ENCODE measurements at places on chromosomes 12 and 14.

GRCh38 chr12:44835641-44836379 lies 40.3 kb downstream of the NELL2 start:
- DNase-seq = no peak

DNA sequence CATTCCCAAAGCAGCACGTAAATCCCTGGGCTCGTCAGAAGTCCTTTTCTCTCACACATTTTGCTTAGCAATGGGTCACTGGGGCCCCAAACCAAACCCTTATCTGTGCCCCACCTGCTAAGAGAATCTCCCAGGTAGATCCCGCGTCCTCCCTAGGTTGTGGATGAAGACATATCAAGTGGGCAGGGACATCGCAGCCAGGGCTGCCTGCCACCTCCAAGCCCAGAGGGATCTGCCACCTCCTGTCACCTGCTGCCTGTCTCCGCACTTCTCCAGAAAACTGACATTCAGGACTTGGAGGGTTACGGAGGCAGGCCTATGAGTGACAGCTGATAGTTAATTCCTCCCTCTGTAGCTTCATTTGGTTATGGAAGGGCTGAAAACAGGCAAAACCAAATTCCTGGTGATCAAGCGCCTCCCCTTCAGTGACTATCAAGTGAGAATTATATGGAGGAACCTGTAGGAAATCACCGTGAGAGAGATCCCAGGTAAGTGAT lies 19.5 kb downstream of the BCL11B start:
- no peak for DNase-seq

GRCh38 chr12:103956509-103957027 lies 9.1 kb upstream of the TDG start:
- no peak for DNase-seq

DNA sequence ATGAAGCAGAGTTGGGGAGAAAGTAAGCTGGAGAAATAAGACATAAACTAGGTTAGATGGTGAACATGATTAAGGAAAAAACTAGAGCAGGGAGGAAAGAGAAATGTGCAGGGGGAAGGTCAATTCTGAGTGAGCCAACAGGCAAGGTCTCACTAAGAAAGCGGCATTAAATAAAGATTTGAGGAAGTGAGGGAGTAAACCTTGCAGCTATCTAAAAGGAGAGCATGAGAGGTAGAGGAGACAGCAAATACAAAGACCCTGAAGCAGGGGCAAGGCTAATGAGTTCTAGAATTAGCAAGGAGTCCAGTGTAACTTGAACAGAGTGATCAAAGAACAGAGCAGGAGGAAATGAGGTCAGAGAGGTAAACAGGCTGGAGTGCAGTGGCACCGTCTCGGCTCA lies 4.4 kb upstream of the SOCS2 start:
- DNase-seq = no peak

DNA sequence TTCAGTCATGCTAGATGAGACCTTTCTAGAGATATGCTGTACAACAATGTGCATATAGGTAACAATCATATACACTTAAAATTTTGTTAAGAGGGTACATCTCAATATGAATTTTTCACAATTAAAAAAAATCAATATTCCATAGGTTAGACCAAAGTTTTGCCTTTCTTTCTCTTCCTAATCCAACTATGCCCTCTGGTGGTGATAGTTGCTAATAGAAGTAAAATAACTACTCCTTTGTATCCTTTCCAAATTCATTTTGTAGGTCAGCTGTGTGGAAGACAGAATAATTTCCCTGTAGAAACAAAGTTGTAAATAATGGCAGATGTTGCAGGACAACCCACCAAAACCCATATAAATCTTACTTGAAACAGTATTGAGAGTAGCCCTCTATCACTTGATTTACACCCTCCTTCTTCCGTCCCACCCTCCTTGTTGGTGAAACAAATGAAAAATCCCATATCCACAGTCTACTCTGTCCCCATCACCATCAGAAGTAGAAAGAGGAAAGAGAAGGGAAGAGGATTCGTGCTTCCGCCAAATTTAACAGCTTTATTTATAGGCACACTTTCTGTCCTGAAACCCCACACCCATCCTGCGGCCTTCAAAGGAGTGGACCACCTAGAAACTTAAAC lies 34.2 kb upstream of the KICS2 start:
- no peak for DNase-seq

- no peak for DNase-seq
Measured at GRCh38 chr14:90750701-90751100, 65.5 kb downstream of the TTC7B start.

DNA sequence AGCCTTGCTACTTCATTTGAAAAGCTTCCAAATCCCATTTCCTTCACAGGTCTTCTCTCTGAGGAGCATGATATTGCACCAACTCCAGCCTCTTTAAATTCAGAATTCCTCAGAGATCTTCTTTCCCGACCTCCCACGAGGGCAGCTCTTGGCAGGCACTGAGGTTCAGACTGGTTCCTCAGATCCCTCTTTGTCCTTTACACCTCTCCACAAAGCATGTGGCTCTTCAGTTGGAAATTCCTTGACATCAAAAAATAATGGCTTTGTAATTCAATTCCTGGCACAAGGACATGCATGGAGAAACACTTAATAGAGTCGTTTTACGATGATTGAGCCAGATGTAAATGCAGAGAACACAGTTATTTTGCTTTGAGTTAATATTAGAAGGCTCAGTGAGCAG lies 63.2 kb upstream of the TMX1 start:
- DNase-seq = no peak

DNA sequence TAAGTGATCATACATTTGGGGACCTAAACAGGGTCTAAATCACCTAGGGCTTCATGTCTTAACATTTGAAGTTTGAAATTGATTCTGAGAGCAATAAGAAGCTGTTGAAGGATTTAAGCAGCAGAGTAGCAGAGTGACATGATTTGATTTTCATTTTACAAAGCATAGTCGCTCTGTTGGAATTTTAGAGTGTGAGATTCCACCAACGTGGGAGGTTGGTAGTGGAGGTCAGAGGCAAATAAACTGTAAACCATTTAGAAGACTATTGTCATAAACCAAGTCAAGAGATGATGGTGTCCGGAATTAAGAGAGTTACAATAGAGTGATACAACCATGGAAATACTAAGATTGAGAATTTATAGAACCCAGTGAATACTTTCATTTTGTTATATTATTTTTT lies 52.7 kb upstream of the ZDHHC17 start:
- DNase-seq = no peak

DNA sequence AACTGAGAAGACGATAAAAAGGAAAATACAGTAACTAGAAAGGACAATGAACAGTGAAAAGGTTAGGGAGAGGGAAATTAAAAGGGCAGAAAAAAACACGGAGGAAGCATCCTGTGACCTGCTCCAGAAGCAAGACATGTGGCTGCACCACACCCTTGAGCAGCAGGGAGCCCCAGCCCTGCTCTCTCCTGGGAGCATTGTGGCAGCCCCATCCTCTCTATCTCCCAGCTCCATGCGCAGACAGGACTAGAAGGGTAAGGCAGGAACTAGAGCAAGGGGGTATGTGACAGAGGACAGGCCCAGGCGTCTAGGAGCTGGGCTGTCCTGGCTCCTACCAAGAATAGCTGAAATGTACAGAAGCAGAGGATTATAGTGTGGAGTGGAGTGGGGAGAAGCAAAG lies 38.6 kb upstream of the SMUG1 start:
- no peak for DNase-seq

DNA sequence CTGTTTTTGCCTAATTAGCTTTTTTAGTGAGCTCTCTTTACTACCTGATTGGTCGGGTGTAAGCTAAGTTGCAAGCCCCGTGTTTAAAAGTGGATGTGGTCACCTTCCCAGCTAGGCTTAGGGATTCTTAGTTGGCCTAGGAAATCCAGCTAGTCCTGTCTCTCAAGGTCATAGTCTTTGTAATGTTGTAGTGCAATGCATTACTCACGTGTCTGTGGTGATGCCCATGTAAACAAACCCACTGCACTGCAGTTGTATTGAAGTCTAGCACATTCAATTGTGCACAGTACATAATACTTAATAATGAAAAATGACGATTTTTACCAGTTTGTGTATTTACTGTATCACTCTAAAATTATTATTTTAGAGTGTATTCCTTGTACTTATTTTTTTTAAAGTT lies 335.5 kb downstream of the NUAK1 start:
- no peak for DNase-seq

DNA sequence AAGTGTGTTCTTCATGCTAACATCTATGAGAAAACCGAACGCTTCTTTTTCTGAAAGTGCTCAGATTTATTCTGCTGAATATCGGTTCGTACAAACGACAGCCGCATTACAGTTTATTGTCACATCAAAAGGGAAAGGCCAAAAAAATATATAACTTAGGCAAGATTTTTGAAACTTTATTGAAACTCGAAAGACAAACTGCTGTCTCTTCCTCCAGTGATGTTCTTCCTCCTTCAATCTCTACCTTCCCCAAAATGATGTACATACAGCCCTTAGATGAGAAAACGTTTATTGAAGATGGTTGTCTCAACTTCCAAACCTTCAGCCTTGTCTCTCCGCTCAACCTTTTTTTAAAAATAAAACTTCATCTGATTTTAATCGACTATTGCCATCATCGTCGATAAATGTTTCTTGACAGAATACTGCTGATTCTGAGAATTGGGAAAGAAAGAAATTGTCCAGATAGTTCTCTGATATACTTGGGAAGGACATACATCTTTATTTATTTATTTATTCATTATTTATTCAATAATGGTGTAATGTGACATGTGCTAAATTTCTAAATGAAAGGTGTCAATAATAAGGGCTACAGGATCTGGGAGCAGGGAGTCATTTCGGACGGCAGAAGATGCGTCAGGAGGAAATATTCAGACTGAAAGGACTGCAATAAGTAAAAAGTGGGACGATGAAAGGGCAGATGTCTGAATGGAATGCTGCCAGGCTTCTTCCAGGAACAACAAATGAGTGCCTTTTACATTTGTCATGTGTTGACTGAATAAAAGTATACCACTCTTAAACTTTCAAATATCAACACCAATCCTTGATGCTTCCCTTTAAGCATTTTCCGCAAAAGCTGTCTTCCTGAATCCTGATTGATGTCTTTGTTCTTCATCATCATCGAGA lies 817 bp upstream of the MDM1 start:
- DNase-seq = no peak

- DNase-seq = no peak
Measured at GRCh38 chr12:128007250-128007649, 259.7 kb upstream of the TMEM132C start.

DNA sequence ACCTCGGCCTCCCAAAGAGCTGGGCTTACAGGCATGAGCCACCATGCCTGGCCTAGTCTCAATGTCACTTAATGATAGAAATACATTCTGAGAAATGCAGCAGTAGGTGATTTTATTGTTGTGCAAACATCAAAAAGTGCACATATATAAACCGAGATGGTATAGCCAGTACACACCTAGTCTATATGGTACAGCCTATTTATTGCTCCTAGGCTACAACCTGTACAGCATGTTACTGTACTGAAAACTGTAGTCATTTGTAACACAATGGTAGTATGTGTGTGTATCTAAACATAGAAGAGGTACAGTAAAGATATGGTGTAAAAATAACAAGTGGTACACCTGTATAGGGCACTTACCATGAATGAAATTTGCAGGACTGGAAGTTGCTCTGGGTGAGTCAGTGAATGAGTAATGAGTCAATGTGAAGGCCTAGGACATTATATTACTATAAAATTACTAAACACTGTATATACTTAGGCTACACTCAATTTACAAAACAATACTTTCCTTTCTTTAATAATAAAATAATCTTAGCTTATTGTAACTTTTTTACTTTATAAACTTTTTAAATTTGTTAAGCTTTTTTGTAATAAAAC lies 166.7 kb upstream of the SYT1 start:
- DNase-seq = no peak

DNA sequence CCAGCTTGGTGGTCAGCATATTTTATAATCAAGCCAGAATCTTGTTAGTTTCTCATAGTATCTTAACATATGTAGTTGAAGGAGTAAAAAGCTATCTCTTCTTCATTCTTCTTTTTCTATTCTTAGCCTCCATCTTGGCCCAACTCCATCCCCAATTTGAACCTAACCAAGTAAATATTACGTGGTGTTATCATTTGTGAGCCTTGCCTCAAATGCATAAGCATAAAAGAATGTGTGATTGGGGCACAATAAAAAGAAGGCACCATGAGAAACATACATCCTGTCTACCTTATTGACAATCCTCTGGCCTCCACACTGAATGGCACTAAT lies 181.4 kb upstream of the BMP4 start:
- no peak for DNase-seq

DNA sequence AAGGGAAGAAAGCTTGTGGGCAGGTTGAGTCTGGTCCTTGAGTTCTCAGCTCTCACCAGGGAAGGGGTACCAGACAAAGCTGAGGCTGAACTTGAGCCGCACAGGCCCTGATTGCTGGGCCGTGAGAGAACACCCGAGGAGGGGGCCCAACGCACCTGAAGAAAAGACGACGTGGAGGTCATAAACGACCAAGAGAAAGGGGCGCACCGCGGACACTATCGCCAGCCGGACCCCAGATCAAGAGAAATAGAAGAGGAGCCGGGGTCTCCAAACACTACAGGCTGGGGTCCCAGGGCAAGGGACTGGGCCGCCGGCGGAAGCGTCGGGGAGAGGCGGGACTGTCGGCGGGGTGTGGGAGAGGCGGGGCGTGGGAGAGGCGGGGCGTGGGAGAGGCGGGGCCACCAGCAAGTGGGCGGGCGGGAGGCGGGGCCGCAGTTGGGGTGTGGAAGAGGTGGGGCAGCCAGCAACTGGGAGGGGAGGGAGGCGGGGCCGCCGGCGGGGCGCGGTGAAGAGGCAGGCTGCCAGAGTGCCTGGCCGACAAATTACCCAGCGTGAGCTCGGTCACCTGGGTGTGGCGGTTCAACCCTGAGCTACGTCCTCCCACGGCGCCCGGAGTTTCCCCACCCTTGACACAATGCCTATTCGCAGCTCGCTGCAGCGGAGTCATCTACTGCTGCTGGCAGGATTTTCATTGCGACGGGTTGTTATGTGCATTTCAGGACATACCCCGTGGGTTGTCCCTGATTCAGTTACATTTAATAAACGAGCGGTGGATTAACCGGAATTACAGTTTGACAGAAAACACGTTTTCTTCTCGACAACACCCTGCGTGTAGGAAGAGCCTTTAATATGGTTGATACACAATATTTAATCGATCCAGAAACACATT lies 15.5 kb upstream of the NEMF start:
- peak; percentile 99 for DNase-seq

DNA sequence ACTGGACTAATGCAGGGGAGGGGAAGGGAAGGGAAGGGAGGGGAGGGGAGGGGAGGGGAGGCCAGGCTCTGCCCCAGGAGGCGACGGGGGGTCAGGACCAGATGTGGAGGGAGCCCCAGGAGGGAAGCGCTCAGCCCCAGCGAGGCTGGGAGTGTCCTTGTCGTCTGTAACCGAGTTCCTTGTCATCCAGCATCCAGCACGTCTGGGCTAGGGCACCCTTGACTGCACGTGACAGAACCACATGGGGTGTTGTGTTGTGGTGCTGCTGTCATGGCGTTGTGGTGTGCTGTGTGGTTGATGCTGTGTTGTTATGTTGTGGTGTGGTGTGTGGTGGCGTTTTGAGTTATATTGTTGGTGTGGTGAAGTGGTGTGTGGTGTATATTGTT lies 28.4 kb upstream of the SFSWAP start:
- no peak for DNase-seq

GRCh38 chr12:22525426-22525825 lies 18.9 kb downstream of the C2CD5 start:
- DNase-seq = no peak

GRCh38 chr12:76688631-76689030 lies 75.3 kb upstream of the ZDHHC17 start:
- DNase-seq = no peak

GRCh38 chr12:132715874-132716273 lies 5.2 kb downstream of the PGAM5 start:
- DNase-seq = no peak
